Sigmoid colon (tissue), 7 donors: ENCODE measurements at places on chromosomes 5 and 9. TPM values are rescaled to one million over a fixed set of nuclear protein-coding genes. Genes with fewer than 3 reads are reported as not detected.

DNA sequence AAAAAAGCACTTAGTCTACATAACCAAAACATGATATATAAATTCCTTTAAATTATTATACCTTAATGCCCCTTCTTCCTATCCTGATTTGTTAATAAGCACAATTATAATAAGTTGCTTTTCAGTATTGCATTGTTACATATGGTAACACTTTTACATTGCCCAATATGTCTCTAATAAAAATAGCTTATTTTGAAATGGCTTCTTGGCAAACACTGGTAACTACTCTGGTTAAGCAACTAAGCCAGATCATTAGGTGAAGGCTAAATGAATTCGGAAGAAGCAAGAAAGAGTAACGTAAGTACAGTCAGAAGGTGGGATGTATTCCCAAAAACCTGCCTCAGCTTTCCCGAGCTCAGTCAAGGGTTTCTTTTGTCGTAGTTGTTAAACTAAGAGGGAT lies 85.3 kb downstream of the TTC39B start:
- no peak overlapping the region for H3K4me3 ChIP-seq
- no peaks in the 10 kb centered on the region for H3K27me3 ChIP-seq
- no peak overlapping the region for H3K27ac ChIP-seq
- no peaks in the 10 kb centered on the region for H3K36me3 ChIP-seq
- no peak for DNase-seq
- H3K4me1 ChIP-seq, result no peaks in the 10 kb centered on the region

- no peaks in the 10 kb centered on the region for H3K36me3 ChIP-seq
- no peak overlapping the region for H3K4me3 ChIP-seq
- DNase-seq, result no peak
- H3K27me3 ChIP-seq, result no peaks in the 10 kb centered on the region
Measured at GRCh38 chr5:112935675-112936074, 13.6 kb upstream of the REEP5 start.

- no peak overlapping the region for H3K4me3 ChIP-seq
- H3K36me3 ChIP-seq, result peaks cover 5% of the 10 kb centered on the region
- DNase-seq, result no peak
- no peaks in the 10 kb centered on the region for H3K27me3 ChIP-seq
- H3K4me1 ChIP-seq, result no peaks in the 10 kb centered on the region
Measured at GRCh38 chr5:72282878-72283277, 37.2 kb downstream of the MRPS27 start.

- no peak overlapping the region for H3K4me3 ChIP-seq
- H3K27ac ChIP-seq, result no peak overlapping the region
- no peaks in the 10 kb centered on the region for H3K36me3 ChIP-seq
- peaks cover 10% of the 10 kb centered on the region for H3K4me1 ChIP-seq
- H3K27me3 ChIP-seq, result no peaks in the 10 kb centered on the region
- no peak for DNase-seq
Measured at GRCh38 chr5:55484531-55484930, 50.2 kb downstream of the PLPP1 start.

DNA sequence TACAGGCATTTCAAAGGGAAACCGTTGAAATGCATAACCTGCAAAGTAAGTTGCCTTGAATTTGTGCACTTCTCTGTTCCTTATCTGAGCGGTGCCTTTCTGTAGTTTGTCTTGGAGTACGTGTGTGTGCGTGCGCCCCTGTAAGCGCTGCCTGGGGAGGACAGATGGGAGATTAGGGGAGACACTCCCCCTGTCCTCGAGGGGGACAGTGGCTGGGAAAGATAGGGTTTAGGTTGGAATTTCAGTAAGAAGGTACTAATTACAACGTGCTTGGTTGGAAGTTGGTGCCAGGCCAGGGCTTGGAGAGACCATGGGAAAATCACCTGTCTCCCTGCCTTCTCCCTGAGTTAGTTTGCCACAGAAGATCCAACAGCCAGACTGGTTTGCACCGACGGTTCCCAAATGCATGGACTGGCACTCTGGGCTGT lies 73.2 kb downstream of the PIK3R1 start:
- DNase-seq, result peak; percentile 69
- peaks cover 12% of the 10 kb centered on the region for H3K36me3 ChIP-seq
- peaks cover 83% of the 10 kb centered on the region for H3K4me1 ChIP-seq
- peak overlapping the region; percentile 46 for H3K4me3 ChIP-seq
- peak overlapping the region; percentile 78 for H3K27ac ChIP-seq

DNA sequence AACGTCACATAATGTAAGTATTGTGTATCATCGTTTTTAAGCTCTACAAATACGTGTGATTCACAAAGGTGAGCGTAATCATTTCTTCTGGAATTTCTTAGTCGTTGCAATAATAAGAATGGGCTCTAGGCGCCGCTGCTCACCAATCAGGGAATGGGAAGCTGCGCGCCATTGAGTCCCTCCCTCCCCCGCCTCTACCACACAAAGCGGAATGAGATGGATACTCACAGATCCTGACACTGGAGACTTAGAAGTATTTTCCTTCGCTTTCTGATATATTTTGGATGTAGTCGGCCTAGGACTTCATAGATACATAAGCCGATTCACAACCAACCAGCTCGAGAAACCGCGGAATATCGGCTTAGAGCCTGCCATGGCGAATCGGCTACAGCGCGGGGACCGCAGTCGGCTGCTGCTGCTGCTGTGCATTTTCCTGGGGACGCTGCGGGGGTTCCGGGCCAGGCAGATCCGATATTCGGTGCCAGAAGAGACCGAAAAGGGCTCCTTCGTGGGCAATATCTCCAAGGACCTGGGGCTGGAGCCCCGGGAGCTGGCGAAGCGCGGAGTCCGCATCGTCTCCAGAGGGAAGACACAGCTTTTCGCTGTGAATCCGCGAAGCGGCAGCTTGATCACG lies at the start of gene PCDHGA11:
Gene PCDHGA11, plus strand, starts transcription at position 197 of the 634 bp plus-strand sequence. Its CDS starts 177 bp downstream, at position 374.
- H3K27me3 ChIP-seq, result no peaks in the 10 kb centered on the region
- H3K4me3 ChIP-seq, result no peak within 1 kb of the TSS
- peaks cover 4% of the 10 kb centered on the region for H3K4me1 ChIP-seq
- DNase-seq, result no peak

GRCh38 chr5:60277941-60278340 lies 384.4 kb upstream of the PDE4D start:
- no peak overlapping the region for H3K27ac ChIP-seq
- H3K4me1 ChIP-seq, result peaks cover 7% of the 10 kb centered on the region
- no peaks in the 10 kb centered on the region for H3K27me3 ChIP-seq
- H3K4me3 ChIP-seq, result no peak overlapping the region
- H3K36me3 ChIP-seq, result no peaks in the 10 kb centered on the region

DNA sequence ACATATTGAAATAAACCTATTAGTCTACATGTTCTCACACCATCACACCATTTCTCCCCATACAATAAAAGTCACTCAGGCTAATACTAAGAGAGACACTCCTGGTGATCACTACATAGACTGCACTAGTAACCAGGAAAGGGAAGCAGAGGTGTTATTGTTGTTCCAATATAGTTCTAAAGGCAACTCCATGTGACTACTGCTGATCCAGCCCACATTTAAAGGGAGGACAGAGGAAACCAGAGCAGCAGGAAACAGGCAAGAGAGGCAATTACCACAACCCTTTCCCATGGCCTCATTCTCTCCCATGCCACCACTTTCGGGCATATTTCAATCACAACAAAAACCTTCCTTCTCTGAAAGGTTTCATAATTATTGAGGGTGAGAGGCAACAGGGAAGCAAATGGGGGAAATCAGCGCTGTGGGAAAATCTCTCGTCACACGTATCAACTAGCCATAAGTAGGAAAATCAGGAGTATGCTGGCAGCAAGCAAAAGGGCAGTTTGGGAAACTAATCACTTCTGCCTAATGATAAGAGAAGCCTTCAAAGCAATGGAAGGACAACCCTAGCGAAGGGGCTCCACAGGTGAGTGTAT lies 1.8 kb downstream of the UBAP2 start:
- H3K4me3 ChIP-seq, result no peak overlapping the region
- no peaks in the 10 kb centered on the region for H3K4me1 ChIP-seq
- H3K27ac ChIP-seq, result no peak overlapping the region
- H3K36me3 ChIP-seq, result no peaks in the 10 kb centered on the region
- H3K27me3 ChIP-seq, result no peaks in the 10 kb centered on the region

DNA sequence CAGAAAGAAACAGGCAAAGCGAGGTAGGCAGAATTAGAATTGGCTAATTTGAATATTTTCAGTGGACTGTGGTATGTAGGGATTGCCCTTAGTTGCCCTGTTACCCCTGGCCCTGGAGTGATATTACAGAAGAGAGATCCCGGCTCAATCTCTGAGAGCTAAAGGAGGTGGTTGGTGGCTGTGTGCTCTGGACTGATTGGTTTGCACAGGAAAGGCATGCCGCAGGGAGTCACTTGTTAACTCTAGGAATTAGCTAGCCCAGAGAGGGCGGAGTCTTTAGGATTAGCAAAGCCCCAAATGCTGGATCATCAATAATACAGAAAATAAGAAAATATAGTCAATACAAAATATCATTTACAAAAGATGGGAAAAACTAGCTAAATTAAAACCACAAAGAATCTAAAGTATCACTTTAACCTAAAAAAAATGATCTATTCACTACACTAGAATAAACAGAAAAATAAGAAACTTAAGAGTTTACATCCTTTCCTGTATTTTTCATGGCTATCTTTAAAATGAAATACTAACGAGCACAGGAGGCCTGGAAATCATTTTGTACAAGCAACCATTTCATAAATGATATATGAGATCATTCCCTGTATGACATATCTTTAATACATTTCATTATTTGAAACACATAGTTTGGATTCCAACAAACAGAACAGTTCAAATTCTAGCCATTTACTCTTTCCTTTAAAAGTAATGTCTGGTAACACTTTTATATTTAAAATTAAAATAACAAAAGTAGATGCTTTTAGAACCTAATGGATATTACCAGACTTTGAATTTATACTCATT lies 71.1 kb downstream of the GNAQ start:
- H3K36me3 ChIP-seq, result no peaks in the 10 kb centered on the region
- H3K4me1 ChIP-seq, result no peaks in the 10 kb centered on the region
- H3K4me3 ChIP-seq, result no peak overlapping the region
- no peak for DNase-seq

DNA sequence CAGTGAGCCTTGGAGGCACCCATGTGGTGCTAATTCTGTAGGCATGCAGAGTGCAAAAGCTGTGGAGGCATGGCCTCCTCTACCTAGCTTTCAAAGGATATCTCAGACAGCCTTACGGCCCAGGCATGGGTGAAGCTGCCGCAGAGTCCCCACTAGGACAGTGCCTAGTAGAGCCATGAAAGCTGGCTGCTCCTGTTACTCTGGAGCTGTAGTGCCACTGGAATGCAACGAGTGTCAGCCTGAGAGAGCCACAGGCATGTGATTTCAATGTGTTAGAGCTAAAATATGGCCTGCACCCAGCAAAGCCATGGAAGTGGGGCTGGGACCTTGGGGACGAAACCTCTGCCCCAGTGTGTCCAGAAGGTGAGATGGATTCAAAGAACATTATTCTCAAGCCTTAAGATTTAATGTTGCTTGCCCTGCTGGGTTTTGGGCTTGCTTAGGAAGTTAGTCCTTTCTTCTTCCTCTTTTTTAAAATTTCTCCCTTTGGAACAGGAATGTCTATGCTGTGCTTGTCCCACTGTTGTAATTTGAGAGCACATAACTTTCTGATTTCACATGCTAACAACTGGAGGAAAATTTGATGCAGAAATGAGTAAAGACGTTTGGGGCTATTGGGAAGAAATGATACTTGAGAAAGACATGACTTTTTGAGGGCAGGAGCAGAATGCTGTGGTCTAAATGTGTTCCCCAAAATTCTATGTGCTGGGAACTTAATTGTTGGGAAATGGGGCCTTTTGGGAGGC lies 298.4 kb downstream of the PSAT1 start:
- DNase-seq, result no peak
- H3K4me1 ChIP-seq, result no peaks in the 10 kb centered on the region
- no peaks in the 10 kb centered on the region for H3K36me3 ChIP-seq
- H3K27ac ChIP-seq, result no peak overlapping the region
- no peak overlapping the region for H3K4me3 ChIP-seq
- no peaks in the 10 kb centered on the region for H3K27me3 ChIP-seq

DNA sequence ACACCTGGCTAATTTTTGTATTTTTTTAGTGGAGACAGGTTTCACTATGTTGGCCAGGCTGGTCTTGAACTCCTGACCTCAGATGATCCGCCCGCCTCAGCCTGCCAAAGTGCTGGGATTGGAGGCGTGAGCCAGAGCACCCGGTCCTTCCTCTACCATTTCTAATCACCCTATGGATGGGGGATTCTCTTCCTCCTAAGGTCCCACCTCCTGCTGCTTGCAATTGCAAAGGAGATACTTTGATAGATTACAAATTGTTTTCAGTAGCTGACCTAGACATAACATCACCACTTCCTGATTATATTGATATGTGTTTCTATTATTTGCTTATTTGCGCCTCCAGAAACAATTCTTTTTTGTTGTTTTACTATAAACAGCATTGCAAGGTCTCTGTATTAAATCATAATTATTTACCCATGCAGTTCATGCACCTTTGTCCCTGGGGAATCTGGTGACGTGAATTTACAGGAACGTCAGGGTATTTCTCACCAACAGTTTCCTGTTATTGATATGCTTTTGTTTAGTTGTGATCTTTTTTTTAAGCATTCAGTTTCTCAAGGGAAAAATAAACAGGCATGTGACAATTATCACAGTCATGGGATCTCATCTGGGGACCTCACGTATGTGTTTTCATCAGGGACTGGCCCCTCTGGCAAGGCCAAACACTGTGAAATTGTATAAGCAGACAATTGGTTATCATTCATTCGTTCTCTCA lies 43.2 kb downstream of the ESM1 start:
- no peaks in the 10 kb centered on the region for H3K36me3 ChIP-seq
- no peak overlapping the region for H3K4me3 ChIP-seq
- DNase-seq, result no peak
- no peaks in the 10 kb centered on the region for H3K4me1 ChIP-seq
- H3K27me3 ChIP-seq, result no peaks in the 10 kb centered on the region

GRCh38 chr9:5721279-5722087 lies 92.6 kb downstream of the RIC1 start:
- peaks cover 28% of the 10 kb centered on the region for H3K36me3 ChIP-seq
- H3K4me3 ChIP-seq, result no peak overlapping the region
- DNase-seq, result no peak
- H3K4me1 ChIP-seq, result peaks cover 11% of the 10 kb centered on the region
- no peak overlapping the region for H3K27ac ChIP-seq

DNA sequence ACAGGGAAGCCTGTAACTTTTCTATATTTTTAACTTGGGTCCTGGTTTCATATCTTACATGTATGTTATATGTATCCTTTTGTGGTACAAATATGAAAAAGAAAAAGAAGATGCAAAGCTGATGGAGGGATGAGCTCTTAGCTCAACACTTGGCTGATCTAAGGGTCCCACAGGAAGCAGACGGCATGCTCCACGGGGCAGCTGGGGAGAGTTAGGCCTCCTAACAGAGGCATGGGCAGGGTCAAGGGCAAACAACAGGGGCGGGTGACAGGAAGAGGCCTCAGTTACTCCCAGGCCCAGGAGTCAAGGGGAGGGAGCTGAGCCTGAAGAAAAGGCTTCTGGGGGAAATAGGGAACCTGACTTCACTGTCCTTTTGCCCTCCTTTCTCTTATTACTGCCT lies 287.2 kb downstream of the ZSWIM6 start:
- no peak for DNase-seq
- H3K27ac ChIP-seq, result peak overlapping the region; percentile 72
- H3K27me3 ChIP-seq, result no peaks in the 10 kb centered on the region
- no peaks in the 10 kb centered on the region for H3K36me3 ChIP-seq
- no peak overlapping the region for H3K4me3 ChIP-seq

The STKLD1 gene
- 0.49 TPM for total RNA-seq

The INSL4 gene
- total RNA-seq, result not detected

The FKTN gene
- 8.0 TPM for total RNA-seq

The HSDL2 gene
- 35.5 TPM for total RNA-seq

The SLC1A3 gene
- total RNA-seq, result 21.8 TPM

The OGN gene
- 56.1 TPM for total RNA-seq

The CNTNAP3 gene
- total RNA-seq, result 18.8 TPM

The CCDC152 gene
- total RNA-seq, result 0.55 TPM
